ENCODE measurements at places on chromosomes 16 and 17.

DNA sequence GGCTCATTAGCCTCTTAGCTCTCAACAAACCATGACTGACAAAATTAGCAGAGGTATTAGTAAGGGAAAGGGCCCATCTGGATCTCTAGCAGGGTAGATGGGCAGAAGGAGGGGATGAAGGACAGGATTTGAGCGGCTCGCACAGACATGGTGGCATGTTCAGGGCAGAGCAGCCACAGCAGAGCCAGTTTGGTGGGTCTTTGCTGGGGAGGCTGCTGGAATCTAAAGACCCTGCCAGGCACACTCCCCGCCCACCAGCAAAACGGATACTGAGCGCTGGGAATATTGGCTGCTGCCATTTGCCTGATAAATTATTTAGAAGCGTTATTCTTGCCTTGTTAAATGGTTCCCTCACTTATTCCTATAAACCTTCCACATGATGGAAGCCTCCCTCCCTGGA, 20.7 kb upstream of the NAT9 start:
- no peak for DNase-seq

DNA sequence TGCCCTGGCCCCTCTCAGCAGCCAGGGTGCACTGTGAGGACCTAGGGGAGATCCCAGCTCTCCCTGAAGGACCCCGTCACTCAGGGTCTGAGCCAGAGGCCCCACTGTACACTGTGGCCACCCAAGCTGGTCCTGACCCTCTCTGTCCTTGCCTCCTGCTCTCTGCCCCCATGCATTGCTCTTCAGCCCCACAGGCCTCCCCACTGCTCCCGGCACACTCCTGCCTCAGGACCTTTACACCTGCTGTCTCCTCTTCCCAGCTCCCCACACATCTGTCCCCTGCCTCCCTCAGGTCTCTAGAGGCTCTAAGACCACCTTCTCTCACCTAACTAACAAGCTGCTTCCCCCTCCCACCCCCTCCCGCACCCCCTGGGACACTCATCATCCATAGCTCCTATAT, 12.9 kb upstream of the RAI1 start:
- DNase-seq: no peak

- no peak for DNase-seq
Measured at GRCh38 chr17:20141198-20141972, 132.2 kb downstream of the SPECC1 start.

- DNase-seq: peak; percentile 81
Measured at GRCh38 chr16:31696968-31697743, 169.5 kb downstream of the AHSP start.

GRCh38 chr17:68560966-68561720, 40.0 kb downstream of the FAM20A start:
- no peak for DNase-seq

DNA sequence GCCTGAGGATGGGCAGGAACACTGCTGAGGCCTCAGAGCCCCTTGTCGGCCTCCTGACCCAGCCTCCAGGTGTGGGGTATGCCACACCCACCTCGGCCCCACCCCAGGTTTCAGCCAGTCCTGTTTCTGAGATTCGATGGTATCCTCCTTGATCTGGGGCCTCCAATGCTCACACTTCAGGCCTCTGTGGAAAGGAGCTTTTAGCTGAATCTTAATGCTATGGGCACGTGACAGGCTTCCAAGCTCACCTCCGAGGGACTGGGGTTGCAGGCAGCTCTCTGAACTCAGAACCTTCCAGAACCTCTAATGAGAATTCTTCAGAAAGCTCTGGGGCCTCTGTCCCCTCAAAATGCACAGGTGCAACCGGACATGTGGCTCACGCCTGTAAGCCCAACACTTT, 54.8 kb downstream of the SCNN1B start:
- no peak for DNase-seq

- peak; percentile 92 for DNase-seq
Measured at GRCh38 chr17:76492989-76493501, 8.2 kb downstream of the RHBDF2 start.
